Fibroblast of the aortic adventitia (primary cell): ENCODE measurements at places on chromosomes 2 and 18.

DNA sequence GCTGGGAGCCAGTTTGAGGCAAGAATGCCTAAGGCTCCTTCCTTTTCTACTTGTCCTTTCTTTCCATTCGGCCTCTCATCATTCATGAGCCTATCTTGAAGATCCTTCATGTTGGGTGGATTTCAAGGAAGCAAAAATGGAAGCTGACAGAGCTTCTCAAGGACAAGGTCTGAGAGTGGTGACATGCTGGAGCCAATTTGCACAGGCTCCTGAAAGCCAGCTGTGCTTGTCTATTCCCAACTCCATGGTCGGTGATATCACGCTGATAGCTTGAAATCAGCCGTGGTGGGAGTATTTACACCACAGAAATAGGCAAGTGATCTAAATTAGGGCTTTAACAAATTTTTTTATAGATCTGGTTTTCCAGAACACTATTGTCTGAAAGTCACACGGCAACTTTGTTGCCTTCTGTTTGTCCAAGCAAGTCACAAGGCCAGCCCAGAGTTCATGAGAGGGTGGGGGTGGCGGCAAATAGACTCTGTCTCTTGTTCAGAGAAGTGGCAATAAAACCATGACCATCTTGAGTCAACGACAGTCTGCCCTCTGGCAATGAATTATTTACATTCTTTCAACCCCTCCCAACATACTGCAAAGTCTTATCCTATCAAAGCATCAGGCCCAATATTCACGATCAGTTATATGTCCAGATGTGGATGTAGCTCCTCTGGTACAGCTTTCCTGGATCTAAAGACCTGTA, 49.9 kb upstream of the SLC35F5 start:
- DNase-seq: no peak

GRCh38 chr2:23028106-23028505, 356.9 kb upstream of the KLHL29 start:
- no peak for DNase-seq

DNA sequence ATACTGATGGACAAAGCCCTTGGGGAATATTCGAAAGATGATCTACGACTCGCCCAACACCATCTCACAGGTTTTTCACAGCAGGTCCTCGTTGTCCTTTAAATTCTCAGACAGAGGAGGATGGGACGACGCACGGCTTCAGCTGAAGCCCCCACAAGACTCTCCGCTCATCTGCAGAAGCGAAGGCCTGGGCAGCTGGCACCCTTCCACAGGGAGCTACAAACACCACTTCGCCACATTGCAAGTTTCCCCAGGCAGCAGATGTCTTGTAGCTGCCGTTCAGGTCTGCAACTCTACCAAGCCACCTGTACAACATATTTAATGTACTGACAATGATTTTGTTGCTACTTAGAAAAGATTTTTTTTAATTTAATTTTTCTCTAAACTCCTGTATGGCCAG, 642.9 kb downstream of the ZEB2 start:
- no peak for DNase-seq

- DNase-seq: peak; percentile 90
Measured at GRCh38 chr2:196696423-196697079, 57.0 kb downstream of the CCDC150 start.

- DNase-seq: no peak
Measured at GRCh38 chr2:216308576-216308975, 63.7 kb downstream of the MARCHF4 start.

DNA sequence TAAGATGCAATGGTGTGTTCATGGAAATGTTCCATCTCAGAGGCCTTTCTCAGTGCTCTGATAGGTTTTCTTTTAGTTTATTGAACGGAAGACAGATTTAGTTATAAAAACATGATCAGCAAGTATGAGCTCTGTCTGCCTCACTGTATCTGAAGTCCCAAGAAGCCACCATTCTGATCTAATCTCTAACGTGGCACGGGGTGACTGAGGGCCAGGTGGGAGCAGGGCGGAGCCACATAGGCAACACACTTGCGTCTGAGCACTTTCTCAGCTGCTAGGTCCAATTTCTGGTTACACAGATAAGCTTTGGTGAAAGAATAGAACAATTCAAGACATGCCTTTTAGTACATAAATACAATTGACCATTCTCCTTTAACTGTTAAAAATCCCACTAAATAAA, 60.4 kb downstream of the SNTG2 start:
- no peak for DNase-seq

GRCh38 chr2:13158466-13158865, 441.7 kb downstream of the TRIB2 start:
- DNase-seq: no peak

DNA sequence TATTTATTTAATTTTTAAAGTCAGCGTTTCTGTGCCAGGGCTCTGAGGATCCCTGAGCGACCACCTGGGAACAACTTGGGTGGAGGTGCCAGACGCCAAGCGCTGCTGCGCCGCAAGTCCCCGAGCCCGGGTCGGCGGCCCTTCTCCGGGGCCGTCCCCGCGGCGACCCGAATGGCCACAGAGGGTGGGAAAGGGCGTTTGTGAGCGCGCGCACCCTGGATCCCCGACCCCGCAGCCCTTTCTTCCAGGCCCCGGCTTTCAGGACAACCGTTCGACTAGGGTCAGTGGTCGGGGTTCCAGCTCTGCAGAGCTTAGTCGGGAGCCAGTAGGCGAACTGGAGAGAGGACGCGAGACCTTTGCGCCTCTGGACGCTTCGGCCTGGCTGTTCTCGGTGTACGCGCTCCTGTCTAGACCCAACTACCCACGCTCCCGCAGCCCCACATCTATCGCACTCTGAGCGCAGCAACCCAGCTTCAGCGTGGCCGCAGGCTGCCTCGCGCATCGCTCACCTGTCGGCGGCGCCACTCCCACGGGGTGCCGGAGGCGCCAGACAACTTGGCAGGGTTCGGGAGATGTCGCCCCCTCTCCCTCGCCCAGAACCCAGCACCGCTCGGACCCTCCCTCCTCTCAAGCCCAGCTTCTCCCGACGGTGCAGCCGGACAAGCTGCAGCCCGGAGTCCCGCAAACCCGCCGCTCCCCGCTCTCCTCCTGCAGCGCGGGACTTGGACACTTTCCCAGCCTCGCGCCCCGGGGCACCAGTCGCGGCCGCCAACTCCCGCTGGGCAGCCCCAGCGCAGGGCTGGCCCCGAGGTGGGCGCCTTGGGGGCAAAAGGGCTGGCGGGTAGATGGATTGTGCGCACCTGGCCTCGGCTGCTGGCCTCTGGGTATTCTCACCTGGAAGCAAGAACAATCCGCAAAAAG, 758 bp downstream of the LYPD1 start:
- DNase-seq: peak; percentile 34

DNA sequence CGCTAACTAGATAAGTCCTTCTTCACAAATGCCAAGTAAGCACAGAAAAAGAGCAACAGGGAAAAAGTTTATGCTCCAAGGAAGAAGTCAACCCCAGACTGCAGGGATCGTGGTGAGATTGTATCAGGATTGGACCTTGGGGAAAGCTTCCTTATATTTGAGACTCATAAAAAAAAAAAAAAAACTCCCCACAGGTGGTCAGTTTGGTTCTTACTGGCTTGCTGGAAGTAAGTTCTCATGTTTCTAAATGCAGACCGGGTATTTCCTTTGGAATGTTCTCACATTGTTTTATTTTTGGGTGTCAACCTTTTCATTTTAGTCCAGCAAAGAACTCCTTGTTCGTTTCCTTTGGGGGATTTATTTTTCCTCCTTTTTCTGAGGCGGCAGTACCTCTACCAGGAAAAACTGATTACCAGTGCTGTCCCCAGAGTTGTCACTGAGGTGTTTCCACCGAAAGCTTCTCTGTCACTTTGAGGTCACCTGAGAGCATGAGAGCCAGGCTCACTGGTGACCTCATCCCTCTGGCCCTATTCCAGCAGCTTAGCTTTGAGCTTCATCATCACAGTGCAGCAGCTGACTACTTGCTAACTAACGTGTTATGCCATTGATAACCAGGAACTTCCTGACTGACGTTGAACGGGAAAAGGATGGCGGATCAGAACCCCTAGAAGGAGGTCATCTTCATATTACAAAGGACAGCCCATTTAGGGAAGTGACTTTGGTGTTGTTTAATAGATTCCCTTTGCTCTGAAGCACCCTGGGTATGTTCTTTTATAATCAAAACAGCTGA, 16.8 kb upstream of the ATP8B1 start:
- DNase-seq: peak; percentile 87

DNA sequence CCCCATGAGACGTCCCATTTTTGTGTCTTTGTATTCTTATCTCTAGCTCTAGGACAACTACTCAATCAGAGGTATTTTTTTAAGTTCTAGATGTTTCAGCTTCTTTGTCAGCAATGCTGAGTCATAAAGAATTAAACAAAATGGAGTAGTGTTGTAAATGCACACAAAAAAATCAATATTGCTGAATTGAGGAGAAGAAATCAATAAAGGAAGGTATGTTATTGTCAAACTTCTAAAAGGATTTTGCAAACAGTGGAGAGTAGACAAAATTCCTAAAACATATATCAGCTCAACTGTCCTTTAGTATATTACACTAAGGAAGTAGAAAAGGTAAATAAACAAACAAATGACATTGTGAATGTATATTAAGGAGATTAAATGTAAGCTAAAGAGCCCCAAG, 726.1 kb upstream of the NRXN1 start:
- no peak for DNase-seq

GRCh38 chr2:240688553-240688919, 3.1 kb upstream of the AQP12A start:
- no peak for DNase-seq

GRCh38 chr2:95384854-95385569, 17.5 kb upstream of the FAHD2A start:
- no peak for DNase-seq

- DNase-seq: peak; percentile 82
Measured at GRCh38 chr2:216535454-216535995, 36.9 kb downstream of the RPL37A start.

DNA sequence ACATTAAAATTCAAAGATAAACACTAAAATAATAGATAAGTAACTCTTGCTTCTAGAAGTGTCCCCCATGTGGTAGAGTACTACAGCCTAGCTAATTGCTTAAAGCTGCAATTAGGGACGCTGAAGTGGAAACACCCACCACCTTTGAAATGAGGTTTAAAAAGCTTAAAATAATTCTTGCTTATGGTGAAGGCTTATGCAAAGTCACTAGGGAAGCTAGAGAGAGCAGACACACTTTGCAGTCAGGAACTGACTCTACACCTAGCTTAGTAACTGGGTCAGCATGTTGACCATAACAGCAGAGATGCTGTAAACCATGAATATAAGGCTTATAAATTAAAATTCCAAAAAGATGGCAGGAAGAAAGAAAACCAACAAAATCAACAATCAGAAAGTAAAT, 65.4 kb upstream of the DSG1 start:
- DNase-seq: no peak

- DNase-seq: no peak
Measured at GRCh38 chr2:170739507-170740046, 24.4 kb downstream of the SP5 start.

DNA sequence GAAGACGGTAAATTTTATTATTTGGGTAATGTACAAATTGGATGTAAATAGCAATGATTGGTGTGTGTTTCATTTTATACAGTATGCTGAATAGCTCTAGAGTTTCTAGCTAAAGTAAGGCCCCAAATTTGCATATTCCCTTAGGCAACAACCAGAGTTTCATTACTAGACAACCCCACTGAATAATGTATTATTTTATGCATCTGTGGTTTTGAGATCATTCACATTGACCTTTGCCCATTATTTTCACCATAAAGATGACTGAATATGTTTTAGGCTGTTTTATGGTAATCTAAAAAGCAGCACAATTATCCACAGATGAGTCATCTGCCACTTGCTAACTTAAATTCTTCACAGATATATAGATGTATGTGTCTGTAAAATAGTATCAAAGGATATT, 44.5 kb upstream of the C2orf74 start:
- no peak for DNase-seq

DNA sequence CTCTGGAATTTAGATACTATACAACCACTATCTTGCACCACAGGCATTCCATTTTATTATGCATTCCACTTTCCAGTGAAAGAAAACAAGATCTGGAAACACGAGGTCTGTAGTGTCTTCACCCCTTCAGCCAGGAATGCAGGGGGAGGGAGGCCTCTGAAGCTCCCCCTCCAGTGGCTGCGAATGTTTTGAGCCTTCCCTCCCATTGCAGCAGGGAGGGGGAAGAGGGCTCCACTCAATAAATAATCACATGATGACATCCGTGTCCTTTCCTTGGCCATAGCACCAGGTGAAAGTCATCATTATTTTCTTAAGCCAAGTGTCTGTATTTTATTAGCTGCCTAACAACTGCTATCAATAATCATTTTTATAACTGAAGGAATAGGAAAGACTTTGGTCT, 38.6 kb downstream of the ALPK2 start:
- DNase-seq: peak; percentile 93

DNA sequence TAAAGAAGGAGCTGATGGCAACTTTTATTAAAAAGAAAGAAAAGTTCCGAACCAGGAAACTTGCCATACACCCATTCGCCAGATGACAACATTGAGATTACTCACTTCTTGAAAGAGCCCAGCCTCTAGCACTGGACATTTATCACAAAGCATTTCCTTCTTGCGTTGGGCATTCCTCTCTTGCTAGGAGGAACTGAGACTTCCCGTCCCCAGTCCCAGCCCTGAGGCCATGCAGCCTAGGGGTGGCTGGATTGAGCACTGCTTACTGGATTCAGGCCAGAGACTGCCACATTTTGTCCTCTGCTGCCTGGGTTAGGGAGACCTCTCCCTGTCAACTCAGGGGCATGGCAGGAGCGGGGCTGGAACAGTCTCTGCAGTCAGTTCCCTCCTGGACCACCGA, 80.1 kb downstream of the SDC1 start:
- DNase-seq: no peak

GRCh38 chr2:108594982-108595464, 60.8 kb downstream of the LIMS1 start:
- DNase-seq: peak; percentile 77

GRCh38 chr2:133489146-133489545, 79.1 kb downstream of the NCKAP5 start:
- DNase-seq: no peak

GRCh38 chr18:7575465-7576028, 8.4 kb downstream of the PTPRM start:
- DNase-seq: peak; percentile 49

GRCh38 chr2:125559186-125559585, 1096.8 kb upstream of the GYPC start:
- no peak for DNase-seq

DNA sequence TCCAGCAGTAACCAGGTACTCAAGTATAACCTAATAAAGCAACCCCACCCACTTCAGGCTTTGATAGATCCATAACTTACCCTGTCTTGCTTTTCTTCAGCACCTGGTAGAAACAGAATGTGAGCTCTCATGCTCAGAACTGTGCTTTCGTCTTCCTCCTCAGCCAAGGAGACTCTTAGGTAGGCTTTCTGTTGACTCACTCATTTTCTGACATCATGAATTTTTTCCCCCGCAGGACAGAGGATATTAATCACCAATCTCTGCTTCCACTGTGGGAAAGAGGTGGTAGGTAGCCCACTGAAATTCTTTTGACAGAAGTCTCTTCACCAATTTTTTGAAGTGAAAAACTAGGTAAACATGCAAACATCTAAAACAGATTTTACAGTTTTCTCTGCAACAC, 241.2 kb upstream of the KCNJ3 start:
- no peak for DNase-seq
